Esophagus muscularis mucosa (tissue), 4 donors: ENCODE measurements at places on chromosomes 12 and 14. TPM values are rescaled to one million over a fixed set of nuclear protein-coding genes. Genes with fewer than 3 reads are reported as not detected.

GRCh38 chr12:25689996-25690501, 137.0 kb upstream of the LMNTD1 start:
- DNase-seq: no peak

DNA sequence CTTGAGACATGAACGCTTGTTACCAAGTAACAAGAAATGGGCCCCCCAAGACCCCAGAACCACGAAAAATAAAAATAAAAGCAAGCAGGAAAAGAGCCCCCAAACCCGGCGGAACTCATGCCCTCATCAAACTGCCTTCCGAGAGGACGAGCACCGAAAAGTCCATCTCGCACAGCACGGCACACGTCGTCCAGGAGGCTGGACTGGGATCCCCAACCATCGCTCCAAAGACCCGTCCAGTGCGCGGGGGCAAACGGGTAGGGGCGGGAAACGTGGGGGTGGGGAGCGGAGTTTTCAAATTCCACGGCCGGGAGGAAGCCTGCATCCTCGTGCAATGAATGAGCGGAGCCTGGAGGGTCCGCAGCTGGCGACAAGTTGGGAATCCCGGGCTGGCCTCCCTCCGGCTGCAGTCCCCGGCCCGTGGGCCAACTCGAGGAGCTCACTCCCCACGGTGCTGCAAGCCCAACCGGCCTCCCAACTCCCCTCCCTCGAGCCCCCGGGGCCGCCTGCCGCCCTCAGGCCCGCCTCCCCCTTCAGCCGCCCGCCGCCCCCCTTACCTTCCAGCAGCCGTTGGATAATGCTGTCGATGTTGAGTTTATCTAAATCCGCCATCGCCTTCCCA, 484 bp downstream of the PPP1CC start:
- no peak for DNase-seq

DNA sequence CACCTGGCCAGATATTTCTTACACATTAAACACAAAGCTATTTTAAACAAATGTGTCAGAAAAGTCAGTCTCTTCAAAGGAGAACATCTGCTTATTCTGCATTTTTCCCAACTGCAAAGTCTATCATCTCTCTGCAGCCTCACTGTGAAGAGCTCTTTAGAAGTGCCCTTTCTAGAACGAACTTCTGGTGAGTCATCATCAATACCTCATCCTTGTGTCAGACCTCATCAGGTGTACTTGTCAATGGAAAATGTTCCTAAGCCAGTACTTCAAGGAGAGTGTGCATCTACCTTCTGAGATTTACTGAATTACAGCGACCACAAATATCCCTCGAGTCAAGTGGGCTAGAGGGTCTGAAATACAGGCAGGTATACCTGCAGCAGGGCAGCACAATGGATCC, 457.3 kb downstream of the LRIG3 start:
- no peak for DNase-seq

GRCh38 chr12:101599771-101600484, 5.2 kb downstream of the MYBPC1 start:
- DNase-seq: no peak

DNA sequence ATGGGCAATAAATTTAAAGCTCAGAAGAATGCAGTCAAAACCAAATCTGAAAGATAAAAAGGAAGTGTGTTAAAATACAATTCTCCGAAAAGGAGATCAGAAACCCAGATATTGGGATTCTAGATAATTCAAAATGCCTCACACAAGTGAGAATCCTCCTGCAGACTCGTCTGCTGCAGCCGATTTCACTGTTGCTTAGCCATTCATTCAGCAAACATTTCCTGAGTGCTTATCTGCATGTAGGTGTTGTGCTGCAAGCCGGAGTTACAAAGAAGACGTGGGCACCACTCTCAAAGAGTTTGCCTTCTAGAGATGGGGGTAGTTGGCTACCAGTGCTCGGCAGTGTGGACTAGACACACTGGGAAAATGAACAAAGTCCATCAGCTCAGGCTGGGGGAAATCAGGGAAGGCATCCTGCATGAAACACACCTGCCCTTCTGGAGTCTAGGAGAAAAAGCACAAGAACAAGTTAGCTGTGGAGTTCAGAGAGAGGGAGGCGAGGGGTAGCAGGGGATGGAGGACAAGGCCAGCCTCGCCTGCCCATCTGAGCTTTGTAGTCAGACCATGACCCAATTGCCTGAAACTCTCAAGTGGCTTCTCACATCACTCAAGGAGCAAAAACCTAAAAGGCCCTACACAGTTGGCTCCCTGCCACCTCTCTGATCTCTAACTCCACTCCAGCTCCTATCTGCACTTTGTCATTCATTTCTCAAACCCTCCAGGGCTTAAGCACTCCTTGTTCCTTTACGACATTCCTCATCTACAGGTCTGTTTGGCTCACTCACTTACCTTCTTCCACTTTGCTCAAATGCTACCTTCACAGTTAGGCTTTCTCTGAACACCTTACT, 310.0 kb upstream of the DDHD1 start:
- no peak for DNase-seq

DNA sequence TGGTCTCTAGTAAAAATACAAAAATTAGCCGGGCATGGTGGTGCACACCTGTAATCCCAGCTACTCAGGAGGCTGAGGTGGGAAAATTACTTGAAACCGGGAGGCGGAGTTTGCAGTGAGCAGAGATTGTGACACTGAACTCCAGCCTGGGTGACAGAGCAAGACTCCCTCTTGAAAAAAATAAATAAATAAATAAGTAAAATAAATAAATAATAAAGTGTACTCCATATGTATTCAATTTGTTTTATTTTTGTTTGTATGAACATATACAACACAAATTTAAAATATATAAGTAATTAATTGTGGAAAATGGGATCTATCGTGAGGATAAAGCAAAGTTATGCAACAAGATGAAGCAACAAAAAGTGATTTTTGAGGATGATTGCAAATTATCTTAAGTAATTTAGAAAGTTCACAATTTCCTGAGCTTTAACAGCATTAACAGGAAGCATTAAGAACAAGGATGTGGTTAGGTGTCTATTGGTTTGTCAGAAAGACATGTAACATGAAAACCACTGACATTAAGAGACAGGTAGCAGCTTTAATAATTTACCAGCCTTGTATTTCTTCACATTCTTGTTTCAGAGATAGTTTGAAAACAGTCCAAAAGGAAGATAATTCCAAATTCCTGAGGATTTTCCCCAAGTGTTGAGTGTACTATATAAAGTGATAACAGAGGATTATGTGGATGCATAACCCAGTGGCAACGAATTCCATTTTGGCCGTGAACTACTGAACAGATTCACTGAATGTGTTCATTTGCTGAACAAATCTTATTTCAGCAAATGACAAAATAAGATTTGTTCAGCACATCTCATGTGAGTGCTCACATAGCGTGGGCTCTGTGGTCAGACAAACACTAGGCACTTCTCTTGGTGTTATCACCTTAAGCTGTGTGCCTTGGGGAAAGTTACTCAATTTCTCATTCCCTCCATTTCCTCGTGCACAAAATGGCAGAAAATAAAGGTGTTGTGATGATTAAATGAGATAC, 68.6 kb upstream of the RESF1 start:
- DNase-seq: no peak

DNA sequence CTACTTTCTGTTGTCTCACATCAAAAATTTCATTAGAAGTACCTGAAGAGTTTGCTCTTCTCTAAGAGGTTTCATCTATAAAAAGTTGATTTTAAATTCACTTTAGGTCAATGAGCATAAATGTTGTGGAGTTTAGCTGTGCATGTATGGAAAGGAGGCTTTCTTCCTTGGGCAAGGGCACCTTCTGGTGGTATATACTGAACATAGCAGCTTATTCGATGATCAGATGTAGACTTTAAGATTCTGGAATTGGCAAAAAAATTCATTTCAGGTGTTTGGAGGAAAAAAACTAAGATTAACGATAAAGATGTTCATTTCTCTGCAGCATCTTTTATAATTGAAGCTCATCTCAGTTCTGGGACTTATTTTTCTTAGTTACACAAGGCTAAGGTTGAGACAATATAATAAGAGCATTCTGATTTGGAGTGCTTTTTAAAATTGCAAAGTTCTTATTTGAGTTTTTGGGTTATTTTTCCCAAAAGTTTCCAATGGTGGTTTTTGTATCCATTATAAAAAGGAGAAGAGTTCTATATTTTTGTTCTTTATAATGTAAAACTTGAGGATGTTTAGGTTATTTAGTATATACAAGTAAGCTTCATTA, 46.8 kb downstream of the TMEM117 start:
- no peak for DNase-seq

DNA sequence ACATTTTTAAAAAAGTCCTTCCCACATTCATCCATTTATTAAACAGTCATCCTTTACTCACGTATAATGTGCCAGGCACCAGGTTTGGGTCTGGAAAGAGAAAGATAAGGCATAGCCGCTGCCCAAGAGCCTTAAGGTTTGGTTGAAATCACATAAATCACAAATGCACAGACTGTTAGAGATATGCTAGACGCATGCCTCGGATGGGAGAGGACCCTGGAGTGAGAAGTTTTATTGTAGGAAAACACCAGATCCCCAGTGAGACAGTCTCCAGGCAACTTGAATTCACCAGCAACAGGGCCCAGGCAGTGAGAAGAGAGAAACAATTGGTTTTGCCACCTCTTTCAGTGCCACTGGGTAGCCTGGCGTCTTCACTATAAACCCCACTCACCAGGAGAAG, 305.9 kb upstream of the AMIGO2 start:
- DNase-seq: no peak

- no peak for DNase-seq
Measured at GRCh38 chr12:92495108-92495507, 207.7 kb upstream of the PLEKHG7 start.

DNA sequence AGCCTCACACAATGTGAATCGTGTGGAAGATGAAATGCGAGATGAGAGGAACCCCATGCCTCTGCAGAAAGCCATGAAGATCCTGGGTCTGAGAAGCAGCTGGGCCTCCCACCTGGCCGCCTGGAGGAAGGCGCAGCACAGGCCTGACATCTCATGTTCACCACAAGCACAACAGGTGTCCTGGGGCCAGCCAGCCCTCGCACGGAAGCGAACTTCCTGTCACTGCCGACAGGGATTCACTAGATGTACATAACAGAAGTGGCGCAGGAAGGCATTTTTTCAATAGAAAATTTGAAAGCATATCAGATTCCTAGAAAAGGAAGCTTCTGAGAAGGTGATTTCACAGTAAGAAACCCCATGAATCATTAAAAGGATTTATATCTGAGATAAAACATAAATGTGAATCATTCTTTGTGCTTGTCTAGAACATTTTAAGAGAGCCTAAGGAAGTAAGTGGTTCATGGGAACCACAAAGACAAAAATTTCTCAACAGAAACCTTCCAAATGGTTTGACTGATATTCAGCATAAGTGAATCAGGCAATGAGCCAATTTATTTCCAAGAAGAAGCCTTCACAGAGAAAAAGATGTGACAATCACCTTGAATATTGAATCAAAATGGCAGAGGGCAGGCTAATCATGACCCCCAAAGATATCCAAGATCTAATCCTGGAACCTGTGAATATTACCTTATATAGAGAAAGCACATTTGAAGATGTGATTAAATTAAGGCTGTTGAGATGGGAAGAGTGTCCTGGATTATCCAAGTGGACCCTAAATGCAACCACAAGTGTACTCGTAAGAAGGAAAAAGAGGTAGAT, 311.9 kb downstream of the DUSP6 start:
- no peak for DNase-seq

DNA sequence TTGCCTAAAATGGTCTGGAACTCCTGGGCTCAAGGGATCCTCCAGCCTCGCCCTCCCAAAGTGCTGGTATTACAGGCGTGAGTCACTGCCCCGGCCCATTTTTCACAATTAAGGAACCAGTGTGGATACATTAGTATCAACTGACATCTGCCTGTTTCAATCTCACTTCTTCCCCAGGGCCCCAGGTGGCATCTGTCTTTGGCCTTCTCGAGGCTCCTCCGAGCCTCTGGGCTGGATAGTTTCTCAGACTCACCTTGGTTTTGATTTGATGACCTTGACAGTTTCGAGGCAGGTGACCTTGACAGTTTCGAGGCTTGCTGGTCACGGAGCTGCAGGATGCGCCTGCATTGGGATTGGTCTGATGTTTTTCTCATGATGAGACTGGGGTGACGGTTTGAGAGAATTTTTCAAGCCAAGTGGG, 41.0 kb upstream of the NCOR2 start:
- DNase-seq: no peak

DNA sequence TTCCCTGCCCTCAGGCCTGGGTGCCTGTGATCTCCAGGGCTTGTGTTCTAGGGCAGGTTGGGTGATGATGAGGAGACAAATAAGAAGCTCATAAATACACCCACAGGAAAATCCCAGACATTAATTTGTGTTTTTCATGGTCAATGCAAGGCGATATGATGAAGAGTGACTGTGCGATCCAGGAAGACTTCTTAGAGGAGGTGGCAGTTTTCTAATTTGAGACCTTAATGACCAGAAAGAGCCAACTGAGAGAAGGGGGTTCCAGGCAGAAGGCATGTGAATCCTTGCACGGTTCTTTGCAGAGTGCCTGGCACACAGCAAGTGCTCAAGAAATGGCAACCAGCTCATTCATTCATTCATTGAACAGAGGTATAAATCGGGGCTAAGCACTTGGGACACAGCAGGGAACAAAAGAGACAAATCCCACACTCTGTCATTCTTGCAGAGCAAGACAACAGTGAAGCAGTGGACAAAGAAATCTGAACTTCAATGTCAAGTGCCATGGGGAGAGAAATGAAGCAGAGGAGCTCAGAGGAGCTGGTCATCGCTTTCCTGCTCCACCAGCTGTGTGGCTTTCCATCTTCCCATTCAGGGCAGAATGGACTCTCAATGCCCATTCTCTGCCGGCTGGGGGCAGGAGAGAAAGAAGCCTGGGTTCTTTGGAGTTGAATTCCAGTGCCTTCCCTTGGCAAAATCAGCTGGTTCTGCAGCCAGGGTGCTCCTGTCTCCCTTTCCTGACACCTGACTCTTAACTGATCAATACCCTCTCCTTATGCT, 128.3 kb downstream of the AACS start:
- no peak for DNase-seq

GRCh38 chr12:13661005-13661887, 320.2 kb downstream of the GRIN2B start:
- DNase-seq: no peak

DNA sequence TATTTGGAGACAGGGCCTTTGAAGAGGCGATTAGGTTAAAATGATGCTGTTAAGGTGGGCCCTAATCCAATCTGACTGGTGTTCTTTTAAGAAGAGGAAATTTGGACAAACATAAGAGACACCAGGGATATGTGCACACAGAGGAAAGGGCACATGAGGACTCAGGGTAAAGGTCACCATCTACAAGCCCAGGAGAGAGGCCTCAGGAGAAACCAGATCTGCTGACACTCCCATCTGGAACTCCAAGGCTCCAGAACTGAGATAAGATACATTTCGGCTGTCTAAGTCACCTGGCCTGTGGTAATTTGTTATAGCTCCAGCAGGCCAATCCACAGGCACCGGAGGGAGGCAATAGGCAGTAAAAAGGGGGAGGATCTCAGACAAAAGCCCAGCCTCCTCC, 48.6 kb downstream of the KICS2 start:
- no peak for DNase-seq

- no peak for DNase-seq
Measured at GRCh38 chr12:132454193-132454932, 35.6 kb upstream of the FBRSL1 start.

TMPRSS12 gene
- total RNA-seq: not detected

HOXC12 gene
- not detected for total RNA-seq

CFAP54 gene
- 4.8 TPM for total RNA-seq

TPPP2 gene
- not detected for total RNA-seq

SYNDIG1L gene
- 0.29 TPM for total RNA-seq

SPIC gene
- not detected for total RNA-seq

LTB4R gene
- total RNA-seq: 3.0 TPM

SDR9C7 gene
- total RNA-seq: 0.42 TPM

SERPINA4 gene
- not detected for total RNA-seq

NUAK1 gene
- total RNA-seq: 13.8 TPM
